Psoas muscle (tissue), 8 donors: ENCODE measurements at places on chromosomes 2 and 18. TPM values are rescaled to one million over a fixed set of nuclear protein-coding genes. Genes with fewer than 3 reads are reported as not detected.

Gene KCNF1
- not detected for total RNA-seq

Gene TCF7L1
- 9.8 TPM for total RNA-seq

Gene CCDC121
- 2.6 TPM for total RNA-seq

Gene WDR33
- 32.7 TPM for total RNA-seq

Gene FAM124B
- total RNA-seq = 2.5 TPM

DNA sequence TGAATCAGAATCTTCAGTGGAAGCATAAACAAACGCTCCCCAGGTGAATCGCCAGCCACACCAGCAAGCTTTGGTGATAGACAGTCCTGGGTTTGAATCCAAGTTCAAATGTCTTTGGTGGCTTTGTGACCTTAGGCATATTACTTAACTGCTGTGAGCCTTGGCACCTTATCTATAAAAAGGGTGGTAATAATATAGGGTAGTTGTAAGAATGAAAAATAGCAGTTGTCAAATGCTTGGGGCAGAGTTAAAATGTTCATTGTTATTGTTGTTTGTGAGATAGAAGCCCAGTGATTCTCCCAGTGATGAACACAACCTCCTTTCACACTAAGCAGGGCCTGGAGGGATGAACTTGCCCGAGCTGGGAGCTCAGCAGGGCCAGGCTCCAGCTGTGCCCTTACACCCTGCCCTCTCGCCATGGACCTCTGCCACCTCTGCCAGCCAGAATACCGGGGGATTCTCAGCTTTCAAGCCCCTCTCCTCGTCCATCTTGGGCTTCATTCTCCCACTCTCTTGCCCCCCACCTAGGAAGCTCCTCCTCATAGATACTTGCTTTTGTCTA lies 6.1 kb upstream of the TMBIM1 start:
- DNase-seq = no peak

- DNase-seq = no peak
Measured at GRCh38 chr2:30716123-30716900, 90.9 kb downstream of the CAPN13 start.

GRCh38 chr2:181657379-181657778 lies 474 bp upstream of the CERKL start:
- no peak for DNase-seq

DNA sequence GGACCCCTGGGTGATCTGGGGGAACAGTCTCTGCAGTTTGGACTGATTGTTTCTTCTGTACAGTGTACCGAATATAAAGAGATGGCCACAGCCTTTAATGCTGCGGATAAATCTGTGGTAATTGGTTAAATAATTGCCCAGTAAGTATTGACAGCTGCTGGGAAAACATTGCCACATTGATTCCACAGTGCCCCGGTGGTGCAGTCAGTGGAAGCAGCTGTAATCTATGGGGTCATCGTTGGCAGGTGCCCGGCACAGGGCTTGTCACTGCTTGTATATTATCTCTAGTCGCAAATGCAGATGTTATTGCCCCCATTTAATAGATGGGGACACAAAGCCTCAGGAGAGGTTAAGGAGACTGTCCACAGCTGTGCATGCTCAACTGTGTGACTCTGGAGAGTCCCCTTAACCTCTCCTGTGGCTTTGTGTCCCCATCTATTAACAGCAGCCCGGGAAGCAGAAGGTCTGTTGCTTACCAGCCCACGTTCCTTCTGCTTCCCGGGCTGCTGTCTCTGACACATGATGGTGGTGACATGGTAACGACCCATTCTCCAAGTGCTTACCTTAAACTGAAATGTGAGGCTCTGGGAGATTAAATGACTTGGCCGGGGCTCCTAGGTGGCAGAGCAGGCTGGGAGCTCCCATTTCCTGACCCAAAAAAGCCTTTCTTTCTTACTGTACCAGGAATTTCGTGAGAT lies 76.9 kb downstream of the NCK2 start:
- DNase-seq = no peak

GRCh38 chr2:55416786-55417568 lies 2.7 kb downstream of the CCDC88A start:
- no peak for DNase-seq

- no peak for DNase-seq
Measured at GRCh38 chr18:50836521-50836957, 16.7 kb upstream of the MRO start.

- no peak for DNase-seq
Measured at GRCh38 chr2:101132202-101132601, 19.0 kb downstream of the TBC1D8 start.

GRCh38 chr2:240481720-240482119 lies 46.3 kb downstream of the GPC1 start:
- DNase-seq = no peak

- DNase-seq = no peak
Measured at GRCh38 chr2:208266936-208267335, 881 bp downstream of the PIKFYVE start.

- no peak for DNase-seq
Measured at GRCh38 chr2:72913486-72914205, 3.7 kb upstream of the EMX1 start.

DNA sequence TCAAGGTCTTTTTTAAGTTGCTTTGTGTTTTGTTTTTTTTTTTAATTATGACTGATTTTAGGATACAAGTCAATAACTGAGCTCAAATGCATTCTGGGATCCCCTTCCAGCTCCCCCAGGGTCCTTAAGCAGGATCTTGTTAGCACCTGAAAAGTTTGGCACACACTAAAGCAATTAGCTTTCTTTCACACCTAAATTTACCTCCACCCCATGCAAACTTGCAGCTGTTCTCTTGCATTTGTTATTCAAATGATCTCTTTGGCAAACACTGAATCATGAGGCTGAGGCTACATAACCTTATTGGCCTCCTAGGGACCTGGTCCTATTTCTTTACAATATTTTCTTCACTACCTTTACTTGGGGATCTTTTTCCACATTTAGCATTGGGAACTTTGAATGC lies 2026.1 kb upstream of the CELF4 start:
- DNase-seq = no peak

- no peak for DNase-seq
Measured at GRCh38 chr2:239964399-239965185, 60.5 kb downstream of the NDUFA10 start.
